Fibroblast of skin of left quadriceps (primary cell): ENCODE measurements at places on chromosomes 2 and 18.
A peak's percentile ranks its signal among the peaks of the same experiment; 100 is the strongest.

- DNase-seq, result no peak
Measured at GRCh38 chr2:191114403-191114886, 36.3 kb downstream of the STAT4 start.

DNA sequence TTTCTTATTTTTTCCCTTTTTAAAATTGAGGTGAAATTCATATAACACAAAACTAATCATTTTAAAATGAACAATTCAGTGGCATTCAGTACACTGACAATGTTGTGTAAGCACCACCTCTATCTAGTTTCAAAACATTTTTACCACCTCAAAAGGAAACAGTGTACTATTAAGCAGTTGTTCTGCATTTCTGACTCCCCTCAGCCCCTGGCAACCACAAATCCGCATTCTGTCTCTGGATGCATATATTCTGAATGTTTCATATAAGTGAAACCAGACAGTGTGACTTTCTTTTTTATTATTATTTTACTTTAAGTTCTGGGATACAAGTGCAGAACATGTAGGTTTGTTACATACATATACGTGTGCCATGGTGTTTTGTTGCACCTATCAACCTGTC, 19.2 kb upstream of the TANK start:
- DNase-seq, result no peak

DNA sequence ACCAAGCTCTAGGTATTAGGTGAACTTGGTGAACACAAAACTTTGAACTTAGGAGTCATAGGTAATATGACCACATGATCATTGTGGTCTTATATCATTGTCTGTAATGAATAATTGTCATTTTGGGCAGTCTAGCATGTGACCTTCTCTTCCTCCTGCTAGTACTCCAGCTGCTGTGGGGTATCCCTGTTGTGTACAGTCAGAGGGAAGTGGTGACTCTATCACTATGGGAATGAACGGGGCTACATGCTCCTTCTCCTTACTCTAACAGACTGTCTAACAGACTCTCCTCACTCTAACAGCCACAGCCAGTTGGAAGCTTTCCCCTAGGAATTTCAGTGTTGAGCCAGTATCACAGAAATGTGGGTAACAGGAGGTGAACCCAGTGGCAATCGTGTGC, 68.2 kb upstream of the NEDD4L start:
- no peak for DNase-seq

- DNase-seq, result no peak
Measured at GRCh38 chr2:40430776-40431599, 20.9 kb downstream of the SLC8A1 start.

GRCh38 chr18:38933910-38934510, 1368.4 kb upstream of the CELF4 start:
- DNase-seq, result no peak

- no peak for DNase-seq
Measured at GRCh38 chr2:72731116-72731515, 94.7 kb downstream of the EXOC6B start.

- DNase-seq, result no peak
Measured at GRCh38 chr2:158142165-158142564, 40.5 kb downstream of the UPP2 start.

DNA sequence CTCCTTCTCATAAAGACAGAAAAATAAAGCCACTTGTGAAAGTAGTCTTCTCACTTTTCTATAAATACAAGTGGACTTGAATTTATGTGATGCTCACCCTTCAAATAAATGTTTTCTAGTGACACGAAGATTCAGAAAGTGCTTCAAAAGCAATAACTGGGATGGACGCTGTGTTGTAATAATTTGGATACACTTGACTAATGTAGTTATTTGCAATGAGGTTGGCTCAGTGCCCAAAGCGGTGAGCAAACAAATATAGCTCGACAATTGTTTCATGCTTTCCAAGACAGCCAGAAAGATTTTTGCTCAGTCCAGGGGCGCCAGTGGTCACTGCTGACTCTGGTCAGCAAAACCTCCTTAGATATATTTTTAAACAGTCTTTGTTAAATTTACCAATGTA, 278.6 kb upstream of the KLHL14 start:
- no peak for DNase-seq

GRCh38 chr2:122139739-122140420, 384.4 kb downstream of the TSN start:
- no peak for DNase-seq

DNA sequence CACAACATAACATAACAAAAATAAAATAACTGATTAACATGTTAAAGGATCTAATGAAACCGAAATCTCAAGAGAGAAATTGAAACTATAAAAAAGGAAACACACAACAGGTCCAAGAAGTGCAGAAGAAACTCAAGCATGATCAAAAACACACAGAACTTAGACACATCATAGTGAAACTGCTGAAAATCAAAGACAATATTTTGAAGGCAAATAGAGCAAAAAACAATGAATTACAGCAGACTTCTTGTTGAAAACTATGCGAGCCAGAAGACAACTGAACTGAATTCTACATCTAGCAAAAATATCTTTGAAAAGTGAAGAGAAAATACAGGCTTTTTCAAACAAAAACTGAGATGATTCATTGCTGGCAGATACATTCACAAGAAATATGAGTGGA, 61.3 kb downstream of the UGP2 start:
- DNase-seq, result no peak

- no peak for DNase-seq
Measured at GRCh38 chr2:233100192-233100998, 40.3 kb downstream of the INPP5D start.

GRCh38 chr18:57583297-57583835, 3.1 kb downstream of the FECH start:
- no peak for DNase-seq

GRCh38 chr2:182784777-182785176, 68.7 kb downstream of the DNAJC10 start:
- DNase-seq, result peak; percentile 21

DNA sequence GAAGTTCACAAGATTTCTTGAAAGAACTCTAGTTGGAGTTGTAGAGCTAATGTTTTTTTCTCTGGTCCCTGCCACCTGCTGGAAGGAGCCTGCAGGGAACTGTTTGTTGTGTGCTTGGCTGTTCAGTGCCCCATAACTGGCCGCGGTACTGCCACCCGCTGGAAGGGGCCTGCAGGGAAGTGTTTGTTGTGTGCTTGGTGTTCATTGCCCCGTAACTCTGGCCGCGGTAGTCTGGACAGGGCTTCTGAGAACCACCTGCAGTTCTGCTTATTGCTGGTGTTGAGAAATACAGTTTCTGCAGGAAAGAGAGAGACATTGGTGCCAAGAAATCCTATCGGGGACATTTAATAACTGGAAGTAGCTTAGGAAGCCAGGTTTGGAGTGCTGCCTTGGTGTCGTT, 58.1 kb downstream of the AGAP1 start:
- DNase-seq, result no peak

- no peak for DNase-seq
Measured at GRCh38 chr2:73257425-73258125, 23.5 kb downstream of the CCT7 start.

DNA sequence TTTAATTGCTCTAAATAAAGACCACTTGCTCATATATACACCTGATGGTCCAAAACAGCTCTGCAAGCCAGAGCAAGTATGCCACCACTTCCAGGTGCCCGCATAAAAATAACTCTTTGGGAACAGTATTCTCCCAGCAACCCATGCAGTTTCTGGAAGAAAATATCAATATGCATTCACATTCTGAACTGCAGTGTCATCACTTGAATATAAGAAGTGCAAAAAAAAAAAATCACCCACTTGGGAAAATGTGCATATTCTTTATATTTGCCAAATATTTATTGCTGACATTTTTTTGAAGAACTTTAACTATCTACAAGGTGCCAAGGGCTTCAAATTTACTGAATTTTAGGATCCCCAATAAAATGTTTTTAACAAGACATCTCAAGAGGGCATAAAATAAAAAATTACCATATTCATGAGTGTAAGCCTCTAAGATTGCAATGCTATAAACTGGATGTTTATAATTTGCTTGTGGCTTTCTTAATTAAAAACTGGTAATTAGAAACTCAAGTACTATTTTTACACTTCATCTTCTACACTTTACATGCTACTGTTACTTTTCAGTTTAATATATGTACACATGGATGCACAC, 360.6 kb upstream of the HNRNPA3 start:
- DNase-seq, result no peak

GRCh38 chr2:98884658-98885057, 51.4 kb downstream of the CRACDL start:
- no peak for DNase-seq

GRCh38 chr2:17309741-17310339, 208.4 kb downstream of the RAD51AP2 start:
- DNase-seq, result no peak

DNA sequence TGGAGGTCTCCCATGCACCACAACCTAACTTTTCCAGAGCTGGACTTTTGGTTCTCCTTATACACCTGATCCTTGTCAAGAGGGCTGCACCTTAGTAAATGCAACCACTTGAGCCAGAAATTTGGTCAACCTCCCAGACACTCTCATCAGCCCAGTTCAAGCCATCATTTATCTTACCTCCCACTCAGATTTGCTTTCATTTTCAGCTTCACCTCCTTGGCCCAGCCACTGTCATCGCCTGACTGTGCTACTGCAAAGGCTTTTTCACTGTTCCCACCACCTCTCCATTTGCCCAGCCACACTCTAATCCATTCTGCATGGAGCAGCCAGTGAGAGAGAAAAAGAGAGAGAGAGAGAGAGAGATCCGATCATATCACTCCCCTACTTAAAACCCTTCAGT, 112.4 kb upstream of the DDX18 start:
- DNase-seq, result no peak

DNA sequence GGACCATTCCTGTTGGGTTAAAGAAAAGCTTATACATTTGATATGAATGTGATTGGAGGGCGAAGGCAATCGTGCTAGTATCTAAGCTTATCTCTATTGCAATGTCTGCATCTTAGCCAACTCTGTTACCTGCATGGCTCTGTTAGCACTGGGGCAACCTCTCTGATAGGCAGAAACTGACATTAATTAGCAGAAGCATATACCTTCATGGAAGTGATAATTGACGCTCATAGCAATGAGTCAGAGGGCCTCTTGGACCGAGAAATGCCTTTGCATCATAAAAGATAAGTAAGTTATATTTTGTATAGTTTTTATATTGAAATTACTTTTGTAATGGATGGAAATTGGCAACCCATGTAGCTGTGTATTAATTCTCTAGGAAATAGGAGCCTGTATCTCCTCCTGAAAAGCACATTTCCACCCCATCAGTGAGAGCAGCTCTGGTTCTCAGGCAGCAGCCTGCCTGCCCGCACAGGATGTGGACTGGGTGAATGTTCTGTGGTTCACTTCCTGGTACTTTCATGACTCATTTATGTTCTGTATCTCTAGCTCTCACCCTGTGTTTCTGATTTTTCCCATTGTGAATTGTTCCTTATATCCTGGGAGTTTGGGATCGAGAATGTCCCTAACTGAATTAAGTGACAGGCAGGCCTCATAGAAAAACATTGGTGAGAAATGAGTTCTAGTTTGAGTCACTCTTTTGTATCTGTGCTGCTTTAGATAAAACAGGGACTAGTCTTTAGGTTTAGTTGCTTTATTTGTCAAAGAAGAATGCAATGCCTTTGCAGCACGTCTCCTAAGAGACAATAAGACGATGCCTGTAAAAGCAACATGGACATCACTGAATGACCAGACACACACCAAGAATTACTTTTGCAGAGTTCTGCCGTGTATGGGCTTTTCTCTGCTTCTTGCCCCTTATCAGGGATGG, 344.9 kb downstream of the DCDC2C start:
- peak; percentile 0 for DNase-seq

- no peak for DNase-seq
Measured at GRCh38 chr2:96933305-96934181, 52.8 kb downstream of the FAM178B start.

GRCh38 chr2:221425353-221425752, 146.8 kb downstream of the EPHA4 start:
- no peak for DNase-seq

DNA sequence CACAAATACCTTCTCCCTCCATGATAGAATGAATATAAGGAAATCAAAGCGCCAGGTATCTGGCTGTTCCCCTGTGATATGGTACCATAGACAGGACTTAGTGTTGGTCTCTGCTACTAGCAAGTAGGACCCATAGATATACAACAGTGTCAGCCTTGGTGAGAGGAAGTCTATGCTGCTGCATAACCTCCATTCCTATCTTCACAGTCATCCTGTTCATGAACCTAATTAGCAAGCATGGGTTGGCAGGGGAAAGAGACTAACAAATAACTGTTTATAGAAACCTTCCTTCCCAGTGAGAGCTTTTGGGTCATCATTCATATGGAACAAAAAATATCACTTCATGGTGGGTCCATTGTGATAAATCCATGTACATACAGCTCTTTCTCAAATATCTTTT, 188.9 kb upstream of the FAM98A start:
- DNase-seq, result no peak

DNA sequence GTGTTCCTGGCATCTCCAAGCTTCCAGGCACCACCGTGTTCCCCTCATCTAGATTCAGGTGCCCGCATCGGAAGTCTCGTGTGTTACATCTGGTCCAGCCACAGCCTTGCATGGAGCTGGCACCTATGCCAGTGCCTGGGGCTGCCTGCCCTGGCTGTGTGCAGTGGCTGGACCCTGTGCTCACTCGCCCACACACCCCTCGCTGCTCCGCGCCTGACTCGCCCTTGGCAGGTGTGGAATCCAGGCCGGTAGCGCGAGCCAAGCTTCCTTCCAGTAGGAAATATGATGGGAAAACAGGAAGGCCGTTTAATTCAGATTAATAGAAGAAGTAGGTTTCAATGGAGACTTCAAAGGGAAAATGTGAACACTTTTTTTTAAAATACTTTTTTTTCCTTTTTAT, 78.0 kb downstream of the PTPN4 start:
- DNase-seq, result no peak

DNA sequence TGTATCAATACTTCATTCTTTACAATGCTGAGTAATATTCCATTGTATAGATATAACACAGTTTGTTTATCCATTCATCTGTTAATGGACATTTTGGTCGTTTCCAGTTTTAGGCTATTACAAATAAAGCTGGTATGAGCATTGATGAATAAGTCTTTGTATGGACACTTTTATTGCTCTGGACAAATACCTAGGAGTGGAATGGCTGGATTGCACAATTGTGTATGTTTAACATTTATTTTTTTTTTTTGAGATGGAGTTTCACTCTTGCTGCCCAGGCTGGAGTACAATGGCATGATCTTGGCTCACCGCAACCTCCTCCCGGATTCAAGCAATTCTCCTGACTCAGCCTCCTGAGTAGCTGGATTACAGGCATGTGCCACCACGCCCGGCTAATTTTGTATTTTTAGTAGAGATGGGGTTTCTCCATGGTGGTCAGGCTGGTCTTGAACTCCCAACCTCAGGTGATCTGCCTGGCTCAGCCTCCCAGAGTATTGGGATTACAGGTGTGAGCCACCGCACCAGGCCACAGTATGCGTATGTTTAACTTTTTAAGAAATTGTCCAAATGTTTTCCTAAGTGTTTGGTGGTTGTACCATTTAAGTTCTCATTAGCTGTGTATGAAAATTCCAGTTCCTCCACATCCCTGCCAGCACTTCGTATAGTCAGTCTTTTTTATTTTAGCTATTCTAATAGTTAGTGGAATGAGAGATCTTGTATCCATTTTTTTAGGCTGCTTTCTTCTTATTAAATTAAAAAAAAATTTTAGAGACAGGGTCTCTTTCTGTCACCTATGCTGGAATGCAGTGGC, 194.9 kb upstream of the HAAO start:
- DNase-seq, result peak; percentile 75

- peak; percentile 21 for DNase-seq
Measured at GRCh38 chr2:84022810-84023431, 436.2 kb downstream of the SUCLG1 start.
